ENCODE measurements at places on chromosomes 7 and 10.
A peak's percentile ranks its signal among the peaks of the same experiment; 100 is the strongest.

GRCh38 chr10:37582237-37582636 is 275.2 kb downstream of the ZNF248 start:
- no peak for DNase-seq

GRCh38 chr10:60395711-60396110 is 6.0 kb upstream of the ANK3 start:
- DNase-seq: no peak

DNA sequence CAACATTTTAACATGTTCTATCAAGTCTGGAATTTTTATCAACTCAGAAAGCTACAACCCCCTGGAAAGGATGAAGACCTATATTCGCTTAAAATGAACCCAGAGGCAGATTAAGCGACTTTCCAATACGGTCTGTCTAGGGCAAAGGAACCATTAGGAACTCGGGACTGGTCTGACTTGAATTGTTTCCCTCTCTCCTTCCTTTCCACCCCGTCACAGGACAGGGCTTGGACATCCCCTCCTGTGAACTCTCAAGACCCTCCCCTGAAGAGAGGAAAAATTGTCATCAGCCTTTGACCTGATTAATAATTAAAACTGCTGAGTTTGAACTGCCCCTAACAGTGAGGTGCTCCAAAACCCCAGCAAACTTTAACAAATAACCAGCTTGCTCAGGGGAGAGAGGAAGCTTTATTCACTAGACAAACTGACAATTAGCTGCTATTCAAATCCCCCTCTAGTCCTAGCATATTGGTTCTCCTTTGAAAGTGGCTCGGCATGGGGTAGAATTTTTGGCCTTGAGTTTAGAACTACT is 22.6 kb upstream of the SLF2 start:
- no peak for DNase-seq

DNA sequence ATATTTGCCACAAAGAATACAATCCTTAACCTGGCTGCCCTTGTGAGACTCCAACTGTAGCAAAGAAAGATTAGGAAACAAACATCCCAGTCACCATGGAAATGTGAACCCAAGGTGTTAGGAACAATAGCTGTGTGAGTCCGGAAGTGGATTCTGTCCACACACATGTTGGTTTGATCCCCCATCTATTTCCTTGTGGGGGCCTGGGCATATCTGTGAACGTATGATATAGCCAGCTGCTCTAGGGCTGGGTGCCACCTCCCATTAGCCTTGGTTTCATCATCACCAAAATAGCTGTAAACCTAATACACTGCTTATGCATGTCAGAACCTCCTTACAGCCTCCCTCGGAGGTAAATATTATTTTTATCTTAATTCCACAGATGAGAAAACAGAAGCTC is 26.4 kb downstream of the GRK5 start:
- no peak for DNase-seq

DNA sequence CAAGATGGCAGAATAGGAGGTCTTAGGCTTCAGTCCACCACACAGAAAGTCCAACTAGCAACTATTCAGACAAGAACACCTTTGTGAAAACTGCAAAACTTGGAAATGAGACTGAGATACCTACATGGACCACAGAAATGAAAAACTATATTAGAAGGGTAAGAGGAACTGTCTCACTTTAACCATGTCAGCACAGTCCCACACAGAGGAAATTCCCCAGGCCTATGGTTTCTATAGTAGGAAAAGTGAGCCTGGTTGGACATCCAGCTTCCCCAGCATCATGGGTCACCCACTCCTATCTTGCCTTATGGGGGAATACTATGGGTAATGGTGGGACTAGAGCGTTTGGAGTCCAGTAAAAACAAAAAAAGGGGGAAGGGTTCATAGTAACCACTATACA is 38.8 kb upstream of the CDK6 start:
- no peak for DNase-seq

DNA sequence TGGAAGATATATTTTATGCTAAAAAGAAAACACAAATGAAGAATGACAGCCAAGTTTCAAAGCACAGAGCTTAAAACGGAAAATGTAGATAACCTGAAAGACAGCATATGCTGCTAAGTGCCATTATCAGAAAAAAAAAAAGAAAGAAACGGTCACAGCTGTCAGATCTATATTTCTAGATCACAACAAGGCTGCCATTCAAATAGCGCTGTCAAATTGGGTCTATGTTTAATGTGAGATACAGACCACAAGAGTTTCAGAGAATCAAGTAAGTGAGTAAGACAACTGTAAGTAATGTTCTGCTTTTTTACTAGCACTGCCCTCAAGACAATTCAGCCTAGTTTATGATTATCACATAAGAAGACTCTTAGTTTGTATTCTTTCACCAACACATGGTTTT is 66.1 kb upstream of the RNF148 start:
- no peak for DNase-seq

GRCh38 chr7:17056491-17057142 is 174.8 kb upstream of the AGR3 start:
- DNase-seq: no peak

GRCh38 chr7:604001-604883 is 84.6 kb upstream of the PDGFA start:
- DNase-seq: no peak

- DNase-seq: peak; percentile 73
These were observed 3.9 kb upstream of the MIOS start for GRCh38 chr7:7562736-7563135.

GRCh38 chr10:88986549-88987242 is 3.9 kb upstream of the FAS start:
- no peak for DNase-seq

DNA sequence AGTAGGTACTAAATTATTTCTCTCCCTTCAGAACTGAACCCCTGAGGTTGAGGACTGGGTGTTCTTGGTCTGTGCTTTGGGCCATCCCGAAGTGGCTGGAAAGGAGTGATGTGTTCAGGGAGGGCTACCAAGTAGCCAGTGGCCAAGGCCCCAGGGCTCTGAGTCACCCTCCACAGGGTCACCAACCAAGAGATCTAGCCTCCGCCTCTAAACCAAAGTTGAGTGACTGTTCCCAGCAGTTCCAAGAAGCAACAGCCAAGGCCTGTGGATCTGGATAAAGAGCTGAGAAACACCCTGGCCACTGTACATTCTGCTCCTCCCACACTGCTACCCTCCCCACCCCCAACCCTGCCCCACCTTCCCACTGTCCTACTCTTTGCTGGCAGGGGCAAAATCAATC is 35.5 kb upstream of the KCNMA1 start:
- no peak for DNase-seq

- DNase-seq: no peak
These were observed 7.4 kb downstream of the AVL9 start for GRCh38 chr7:32502728-32503127.

DNA sequence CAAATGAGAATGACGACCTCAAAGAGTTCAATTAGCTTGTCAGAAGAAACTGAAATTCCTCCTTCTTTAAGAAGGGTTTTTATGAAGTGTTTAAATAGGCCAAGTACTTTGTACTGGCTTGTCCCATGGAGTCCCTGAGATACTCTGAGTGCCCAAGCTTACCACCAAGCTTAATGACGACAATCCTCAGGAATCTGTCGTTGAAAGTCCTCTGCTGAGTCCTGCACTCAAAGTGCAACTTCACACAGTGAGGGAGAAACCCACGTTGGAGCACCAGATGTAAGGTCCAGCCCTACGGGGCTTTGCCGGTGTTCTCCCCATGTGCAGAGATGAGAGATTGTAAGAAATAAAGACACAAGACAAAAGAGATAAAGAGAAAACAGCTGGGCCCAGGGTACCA is 42.8 kb upstream of the AKR1C2 start:
- DNase-seq: no peak

- DNase-seq: no peak
These were observed 10.1 kb upstream of the C7orf33 start for GRCh38 chr7:148580446-148580845.

- DNase-seq: peak; percentile 80
These were observed 43.8 kb upstream of the GPR26 start for GRCh38 chr10:123622381-123622780.

DNA sequence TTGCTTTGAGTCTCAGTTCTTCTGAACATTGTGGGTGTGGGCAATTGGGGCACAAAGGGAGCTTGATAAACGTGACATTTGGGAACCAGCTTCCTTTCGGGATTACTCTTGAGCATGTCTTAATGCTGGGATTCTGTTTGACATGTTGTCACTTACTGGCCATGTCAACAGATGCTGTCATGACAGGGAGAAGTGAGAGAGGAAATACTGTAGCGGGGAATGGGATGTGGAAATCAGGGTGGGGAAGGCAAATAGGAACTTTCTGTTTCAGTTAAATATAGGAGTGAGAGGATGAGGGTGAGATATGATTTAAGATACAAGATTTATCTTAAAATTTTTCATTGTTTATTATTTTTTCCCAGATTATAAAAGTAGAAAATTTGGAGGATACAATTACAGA is 83.9 kb downstream of the SEC23IP start:
- no peak for DNase-seq

DNA sequence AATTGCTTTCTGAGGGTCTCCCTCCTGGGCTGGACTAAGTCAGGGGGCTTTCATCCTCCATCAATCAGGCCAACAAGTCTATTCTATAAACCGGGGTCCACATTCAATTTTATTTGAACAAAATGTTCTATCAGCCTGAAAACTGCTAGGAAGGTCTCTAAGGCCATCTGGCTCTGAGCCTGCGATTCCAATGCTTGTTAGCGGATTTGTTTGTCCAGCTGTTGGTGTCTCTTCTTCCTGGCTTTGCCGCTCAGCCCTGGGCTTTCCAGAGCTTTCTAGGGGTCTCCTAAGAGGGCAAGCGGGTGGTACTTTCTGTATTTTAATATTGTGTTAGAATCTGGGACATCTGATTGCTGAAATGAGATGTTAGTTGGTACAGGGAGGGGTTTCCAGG is 136.7 kb downstream of the VIPR2 start:
- DNase-seq: no peak

DNA sequence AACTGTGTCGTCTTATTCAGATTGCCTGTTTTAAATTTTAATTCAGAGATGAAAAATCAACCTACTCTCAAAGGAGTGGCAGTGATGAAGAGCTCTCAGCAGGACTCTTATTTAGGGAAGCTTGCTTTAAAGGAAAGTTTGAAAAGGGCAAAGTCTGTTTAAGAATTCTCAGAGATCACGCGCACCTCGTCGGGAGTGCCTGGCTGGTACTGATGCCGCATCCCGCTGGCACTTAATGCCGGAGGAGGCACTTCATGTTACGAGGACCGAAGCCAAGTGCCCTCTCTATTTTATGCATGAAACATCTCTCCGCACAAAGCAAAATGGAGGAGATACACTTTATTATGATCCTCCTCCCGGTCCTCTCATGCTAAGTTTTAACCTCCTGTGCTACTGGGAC is 71.1 kb upstream of the INSYN2A start:
- no peak for DNase-seq

GRCh38 chr7:117605712-117606111 is 125.9 kb downstream of the CFTR start:
- no peak for DNase-seq

- DNase-seq: no peak
These were observed 37.8 kb downstream of the RSU1 start for GRCh38 chr10:16779384-16779915.

DNA sequence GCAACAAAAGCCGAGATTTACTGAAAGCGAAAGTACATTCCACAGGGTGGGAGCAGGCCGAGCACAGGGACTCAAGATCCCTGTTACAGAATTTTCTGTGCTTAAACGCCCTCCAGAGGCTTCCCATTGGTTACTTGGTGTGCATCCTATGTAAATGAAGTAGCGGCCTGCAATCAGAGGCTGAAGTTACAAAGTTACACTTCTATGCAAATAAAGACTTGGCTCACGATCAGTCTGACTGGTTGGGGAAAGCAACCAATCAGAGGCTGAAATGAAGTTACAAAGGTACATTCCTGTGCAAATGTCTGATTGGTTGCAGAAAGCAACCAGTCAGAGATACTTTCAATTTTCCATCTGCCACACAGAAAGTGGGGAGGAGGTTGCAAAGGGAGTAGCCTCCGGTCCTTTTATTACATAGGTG is 4.1 kb downstream of the ACBD7 start:
- peak; percentile 90 for DNase-seq

DNA sequence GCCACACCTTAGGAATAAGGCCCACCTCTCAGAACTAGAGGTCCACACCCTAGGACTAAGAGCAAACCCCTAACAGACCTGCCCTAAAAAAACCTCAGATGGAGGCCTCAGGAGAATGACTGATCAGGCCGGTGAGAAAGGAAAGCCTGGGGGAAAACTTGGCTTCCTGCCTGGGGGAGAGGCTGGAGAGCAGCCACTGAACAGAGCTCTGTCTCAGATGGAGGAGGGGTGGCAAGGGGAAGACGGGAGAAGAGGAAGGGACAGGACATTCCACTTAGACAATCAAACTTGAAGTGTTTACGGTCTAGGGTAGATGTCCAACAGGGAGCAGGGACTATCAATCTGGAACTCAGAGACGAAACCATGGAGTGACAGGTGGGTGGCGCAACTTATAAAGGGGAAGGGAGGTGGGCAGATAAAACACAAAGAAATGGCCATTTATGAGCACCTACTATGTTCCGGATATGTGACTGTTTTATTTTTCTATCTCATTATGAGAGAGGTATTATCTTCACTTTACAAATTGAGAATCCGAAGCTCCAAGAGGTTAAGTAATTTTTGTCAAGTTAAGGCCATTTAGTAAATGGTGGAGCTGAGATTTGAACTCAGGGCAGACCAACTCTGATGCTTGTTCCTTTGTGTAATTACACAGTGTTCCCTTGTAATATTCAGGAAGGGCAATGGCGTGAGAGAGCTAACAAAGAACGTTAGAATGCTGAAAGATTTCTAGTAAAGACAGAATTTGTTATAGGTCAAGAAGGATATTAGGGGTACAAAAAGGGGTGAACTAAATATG is 82.6 kb downstream of the DNMBP start:
- no peak for DNase-seq
